ENCODE measurements at places on chromosomes 16 and 17.

- no peak for DNase-seq
These were observed 40.6 kb upstream of the CPNE2 start for GRCh38 chr16:57051696-57052228.

DNA sequence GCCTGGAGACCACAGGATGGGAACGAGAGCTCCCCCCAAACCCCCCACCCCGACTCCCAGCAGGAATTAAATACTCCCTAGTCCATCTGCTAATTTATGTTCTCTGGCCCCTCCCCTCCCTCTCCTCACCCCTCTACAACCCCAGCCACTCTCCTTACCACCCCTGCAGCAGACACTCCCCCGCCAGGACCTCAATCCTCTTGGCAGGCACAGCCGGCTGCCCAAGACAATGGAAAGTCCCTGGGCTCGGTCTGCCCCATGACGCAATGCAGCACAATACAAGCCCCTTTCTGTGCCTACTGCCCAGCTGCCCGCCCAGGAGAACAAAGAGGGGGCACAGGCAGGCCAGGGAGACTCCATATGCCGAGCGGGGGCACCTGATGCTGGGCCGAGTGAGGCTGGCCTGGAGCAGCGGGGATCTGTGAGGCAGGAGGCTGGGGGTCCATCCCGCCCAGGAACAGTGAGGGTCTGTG, 30.3 kb upstream of the CDC42EP4 start:
- DNase-seq: no peak

DNA sequence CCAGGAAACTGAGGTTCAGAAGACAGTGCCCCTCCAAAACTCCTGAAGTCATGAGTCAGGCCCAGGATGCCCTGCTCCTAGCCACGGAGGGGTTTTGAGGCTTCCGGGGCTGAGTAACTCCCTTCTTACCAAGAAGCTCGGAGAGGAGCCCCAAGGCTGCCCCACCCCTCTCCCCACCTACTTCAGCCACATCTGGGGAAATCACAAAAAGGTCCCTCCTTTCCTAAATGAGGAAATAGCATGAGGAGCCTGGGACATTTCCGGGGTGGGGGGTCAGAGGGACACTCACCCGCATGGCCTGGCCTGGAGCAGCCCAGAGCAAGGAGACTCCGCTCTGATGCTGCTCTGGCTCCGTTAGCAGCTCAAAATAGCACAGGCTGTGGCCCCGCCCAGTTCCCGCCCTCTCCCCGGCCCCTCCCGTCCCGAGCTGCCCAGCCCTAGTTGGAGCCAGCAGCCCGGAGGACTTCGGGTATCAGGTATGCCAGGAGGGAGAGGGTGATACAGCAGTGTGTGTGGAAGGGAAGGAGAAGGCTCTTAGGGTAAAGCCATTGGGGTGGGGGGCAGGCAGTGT, 40.1 kb downstream of the MYO18A start:
- no peak for DNase-seq

DNA sequence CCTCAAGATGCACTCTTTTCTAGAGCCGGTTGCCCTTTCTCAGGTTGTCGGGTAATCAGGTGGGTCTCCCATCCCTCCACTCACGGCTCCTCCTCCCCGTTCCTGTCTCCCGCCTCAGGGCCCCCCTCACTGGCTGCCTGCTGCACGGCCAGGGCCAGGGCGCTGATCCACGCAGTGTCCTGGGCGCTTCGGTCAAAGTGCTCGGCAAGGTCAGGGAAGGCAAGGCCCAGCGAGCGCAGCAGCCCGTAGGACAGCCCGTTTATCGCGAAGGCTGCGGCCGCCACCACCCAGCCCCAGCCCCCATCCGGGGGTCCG, 753 bp downstream of the SLC16A11 start:
- no peak for DNase-seq

DNA sequence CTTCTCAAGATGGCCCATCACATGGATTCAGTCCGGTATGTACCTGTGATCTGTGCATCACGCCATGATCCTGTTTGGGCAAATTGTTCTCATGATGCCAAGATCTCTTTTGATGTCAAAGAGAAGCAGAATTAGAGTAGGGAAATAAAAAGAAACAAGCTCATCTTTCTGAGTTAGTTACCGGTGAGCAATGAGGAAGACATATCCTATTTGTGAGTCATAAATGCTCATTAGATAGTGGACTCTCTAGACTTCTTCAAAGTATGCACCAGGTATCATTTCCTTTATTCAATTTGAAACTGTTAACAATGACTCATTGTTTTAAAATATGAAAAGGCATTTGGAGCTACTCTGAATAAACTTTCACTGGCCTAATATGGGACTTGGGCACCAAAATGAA, 8.0 kb upstream of the KRTAP4-12 start:
- DNase-seq: no peak
